ENCODE measurements at places on chromosomes 12 and 14.
A peak's percentile ranks its signal among the peaks of the same experiment; 100 is the strongest.

- DNase-seq = no peak
Observed at GRCh38 chr12:132550830-132551640, 59.3 kb downstream of the LRCOL1 start.

DNA sequence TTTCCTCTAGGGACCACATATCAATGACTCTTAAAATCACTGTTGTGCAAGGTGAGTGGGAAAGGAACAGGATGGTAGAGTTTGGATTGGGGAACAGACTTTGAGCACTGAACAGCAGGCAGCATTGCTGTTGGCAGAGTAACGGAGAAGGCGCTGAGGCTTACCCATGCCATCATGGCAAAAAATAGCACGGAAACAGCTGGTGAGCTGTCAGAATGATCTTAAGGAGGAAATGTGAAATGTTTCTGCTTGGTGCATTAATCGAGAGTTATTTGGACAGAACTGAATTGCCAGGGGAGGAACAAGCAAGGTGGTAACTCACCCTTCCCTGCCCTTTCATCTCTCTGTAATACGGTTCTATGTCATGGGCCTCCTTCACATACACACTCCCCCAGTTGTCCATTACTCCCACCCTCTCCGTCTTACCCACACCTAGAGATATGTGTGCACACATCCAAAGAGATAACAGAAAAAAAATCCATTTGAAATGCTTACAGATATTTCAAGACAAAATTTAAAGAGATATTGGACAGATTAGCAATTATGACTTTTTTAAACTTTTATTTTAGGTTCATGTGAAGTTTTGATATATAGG, 572.5 kb downstream of the DIO2 start:
- DNase-seq = no peak

- no peak for DNase-seq
Observed at GRCh38 chr12:2292560-2292959, 239.8 kb downstream of the CACNA1C start.

DNA sequence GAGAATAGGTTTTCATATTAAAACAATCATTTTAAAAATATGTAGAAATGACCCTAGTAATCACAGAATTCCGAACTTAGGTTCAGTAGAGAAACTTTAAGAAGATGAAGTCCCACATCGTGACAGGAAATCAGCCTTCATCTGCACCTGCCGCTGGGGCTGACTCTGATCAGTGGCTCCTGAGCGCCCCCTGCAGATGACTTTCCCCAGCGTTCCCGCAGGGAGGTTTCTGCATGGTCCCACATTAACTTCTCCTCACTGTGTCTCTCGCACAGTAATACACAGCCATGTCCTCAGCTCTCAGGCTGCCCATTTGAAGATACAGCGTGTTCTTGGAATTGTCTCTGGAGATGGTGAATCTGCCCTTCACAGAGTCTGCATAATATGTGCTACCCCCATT, 1131.1 kb downstream of the TMEM121 start:
- DNase-seq = peak; percentile 12

GRCh38 chr12:111991946-111992345, 21.0 kb downstream of the TMEM116 start:
- no peak for DNase-seq

DNA sequence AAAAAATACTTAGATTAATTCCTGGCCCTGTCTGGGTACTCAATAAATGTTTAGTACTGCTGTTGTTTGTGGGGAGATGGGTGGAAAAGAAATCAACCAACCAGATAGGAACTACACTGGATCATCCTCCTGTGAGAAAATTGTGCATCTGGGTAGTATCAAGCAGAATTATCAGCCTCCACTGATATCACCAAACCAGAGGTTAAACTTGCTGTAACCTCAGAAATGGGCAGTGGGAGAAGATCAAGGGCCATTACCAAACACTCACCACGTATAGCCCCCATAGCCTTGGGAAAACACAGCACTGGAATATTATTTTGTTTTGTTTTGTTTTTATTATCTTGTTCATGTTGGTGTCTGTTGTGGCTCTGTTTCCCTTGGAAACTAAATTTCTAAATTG, 19.7 kb downstream of the VEZT start:
- no peak for DNase-seq

DNA sequence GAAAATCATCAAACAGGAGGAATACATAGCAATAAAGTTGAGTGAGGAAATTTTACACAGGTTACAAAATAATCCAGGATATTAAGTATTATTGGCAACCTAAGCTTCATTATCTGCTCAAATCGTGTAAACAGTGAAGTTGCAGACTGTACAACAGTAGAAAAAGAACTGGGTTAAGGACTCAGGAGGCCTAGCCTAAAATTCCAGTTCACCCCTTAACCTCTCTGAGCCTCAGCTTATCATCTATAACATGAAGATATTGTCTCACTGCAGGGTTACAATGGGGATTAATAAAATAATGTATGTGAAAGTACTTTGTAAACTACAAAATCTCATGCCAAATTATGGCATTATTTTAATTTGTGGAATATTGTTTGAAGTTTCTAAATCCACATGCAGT, 26.0 kb downstream of the DDHD1 start:
- no peak for DNase-seq

- no peak for DNase-seq
Observed at GRCh38 chr12:15772405-15773018, 16.7 kb downstream of the EPS8 start.

- DNase-seq = peak; percentile 64
Observed at GRCh38 chr14:50830932-50831725, at the start of gene NIN. TSS of gene NIN (minus strand) at chr14:50831162. CDS start at chr14:50822056, 9,106 bp downstream.

- DNase-seq = no peak
Observed at GRCh38 chr12:102903337-102904007, 13.6 kb downstream of the PAH start.

GRCh38 chr14:55430024-55430690, 10.3 kb downstream of the TBPL2 start:
- no peak for DNase-seq

DNA sequence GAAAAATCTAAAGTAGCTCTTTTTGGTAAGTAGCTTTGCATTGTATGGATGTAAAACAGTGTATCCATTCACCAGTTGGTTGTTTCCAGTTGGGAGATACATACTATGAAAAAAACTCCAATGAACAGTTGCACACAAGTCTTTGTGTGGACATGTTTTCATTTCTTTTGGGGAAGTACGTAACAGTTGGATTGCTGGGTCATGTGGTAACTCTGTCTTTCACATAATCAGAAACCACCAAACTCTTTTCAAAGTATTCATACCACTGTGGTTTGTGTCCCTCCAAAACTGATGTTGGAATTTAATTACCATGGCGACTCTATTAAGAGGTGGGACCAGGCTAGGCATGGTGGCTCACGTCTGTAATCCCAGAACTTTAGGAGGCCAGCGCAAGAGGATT, 58.9 kb upstream of the RESF1 start:
- no peak for DNase-seq

DNA sequence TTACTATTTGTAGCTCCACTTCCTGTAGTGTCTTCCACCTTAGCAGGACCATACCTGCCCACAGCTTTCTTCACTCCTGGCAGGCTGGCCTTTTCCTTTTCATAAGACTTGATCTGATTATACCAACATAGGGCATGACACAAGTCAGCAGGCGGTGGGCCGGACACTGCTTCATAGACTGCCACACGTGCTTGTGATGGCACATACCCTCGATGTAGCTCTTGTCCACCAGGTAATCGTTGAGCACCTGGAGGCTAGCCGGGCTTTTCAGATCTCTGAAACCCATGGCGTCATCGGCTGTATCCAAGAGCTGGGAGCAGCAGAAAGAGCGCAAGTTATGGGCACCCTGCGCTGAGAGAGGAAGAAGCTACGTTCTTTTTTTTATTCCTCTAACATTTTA, 53.7 kb upstream of the TMEM263 start:
- no peak for DNase-seq

GRCh38 chr12:74817499-74817898, 279.9 kb downstream of the ATXN7L3B start:
- DNase-seq = no peak

DNA sequence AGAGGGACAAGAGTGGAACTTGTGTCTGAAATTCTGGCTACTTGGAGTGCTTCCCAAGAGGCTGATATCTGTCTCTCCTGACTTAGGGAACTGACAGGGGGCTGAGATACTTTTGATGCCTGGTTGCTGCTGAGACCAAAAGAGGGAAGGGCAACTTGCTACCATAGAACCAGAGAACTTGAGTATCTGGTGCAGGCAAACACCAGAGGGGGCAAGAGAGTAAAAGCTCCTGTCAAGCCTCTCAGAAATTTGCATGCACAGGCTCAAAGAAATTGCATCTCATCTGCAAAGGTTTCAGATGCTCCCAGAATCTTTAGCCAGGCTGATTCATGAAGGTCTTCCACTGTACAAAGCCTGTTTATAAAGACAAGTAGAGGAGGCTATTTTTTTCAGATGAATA, 391.3 kb upstream of the FOXG1 start:
- DNase-seq = no peak

- no peak for DNase-seq
Observed at GRCh38 chr12:98977186-98977585, 332.1 kb downstream of the APAF1 start.

DNA sequence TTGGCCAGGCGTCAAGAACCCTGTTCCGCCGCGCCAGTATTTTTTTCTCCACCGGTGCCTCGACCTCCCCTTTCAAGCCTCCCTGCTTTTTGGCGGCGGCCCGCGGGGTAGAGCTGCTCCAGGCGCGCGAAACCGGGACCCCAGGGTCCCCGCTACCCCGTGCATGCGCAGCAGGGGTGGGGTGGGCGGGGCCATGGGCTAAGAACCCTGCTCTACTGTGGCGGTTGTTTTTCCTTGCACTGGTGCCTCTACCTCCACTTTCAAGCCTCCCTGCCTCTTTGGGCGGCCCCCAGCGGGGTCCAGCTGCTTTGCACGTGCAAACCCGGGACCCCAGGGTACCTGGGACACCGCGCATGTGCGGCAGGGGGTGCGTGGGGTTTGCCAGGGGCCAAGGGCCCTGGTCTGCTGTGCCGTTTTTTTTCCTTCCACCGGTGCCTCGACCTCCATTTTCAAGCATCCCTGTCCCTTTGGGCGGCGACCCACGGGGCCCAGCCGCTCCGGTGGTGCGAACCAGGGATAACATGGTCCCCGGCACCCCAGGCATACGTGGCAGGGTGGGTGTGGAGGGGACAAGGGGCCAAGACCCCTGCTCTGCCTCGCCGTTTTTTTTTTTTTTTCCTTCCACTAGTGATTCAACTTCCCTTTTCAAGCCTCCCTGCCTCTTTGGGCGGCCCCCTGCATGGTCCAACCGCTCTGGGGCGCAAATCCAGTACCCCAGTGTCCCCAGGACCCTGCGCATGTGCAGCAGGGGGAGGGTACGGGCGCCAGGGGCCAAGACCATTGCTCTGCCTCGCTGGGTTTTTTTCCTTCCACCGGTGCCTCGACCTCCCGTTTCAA, 326.8 kb downstream of the ALG10 start:
- no peak for DNase-seq

GRCh38 chr14:68757618-68758081, 35.2 kb downstream of the ZFP36L1 start:
- no peak for DNase-seq

GRCh38 chr12:29656762-29657538, 126.8 kb downstream of the TMTC1 start:
- no peak for DNase-seq

- DNase-seq = no peak
Observed at GRCh38 chr12:59843260-59843843, 247.5 kb downstream of the SLC16A7 start.

DNA sequence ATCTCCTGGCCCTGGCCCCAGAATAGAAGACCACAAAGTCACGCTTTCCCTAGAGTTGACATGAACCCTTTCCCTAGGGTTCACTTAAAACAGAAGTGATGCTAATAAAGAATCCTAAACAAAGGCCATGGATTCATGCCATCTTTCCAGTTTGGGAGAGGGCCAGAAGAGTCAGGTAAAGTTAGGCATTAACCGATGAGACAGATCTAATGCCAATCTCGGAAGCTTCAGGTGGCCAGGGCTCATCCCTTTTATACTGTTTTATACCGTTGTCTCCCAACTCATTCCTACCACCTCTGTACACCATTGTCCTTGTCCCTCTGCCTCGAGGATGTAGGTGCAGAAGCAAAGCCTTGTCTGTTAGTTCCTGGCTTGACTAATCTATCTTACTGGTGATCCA, 22.8 kb upstream of the ACTR10 start:
- no peak for DNase-seq

GRCh38 chr12:34363050-34363673, 340.9 kb downstream of the ALG10 start:
- no peak for DNase-seq

GRCh38 chr12:47797441-47797840, 22.3 kb downstream of the HDAC7 start:
- DNase-seq = no peak

- no peak for DNase-seq
Observed at GRCh38 chr12:104641862-104642261, 185.1 kb downstream of the CHST11 start.

DNA sequence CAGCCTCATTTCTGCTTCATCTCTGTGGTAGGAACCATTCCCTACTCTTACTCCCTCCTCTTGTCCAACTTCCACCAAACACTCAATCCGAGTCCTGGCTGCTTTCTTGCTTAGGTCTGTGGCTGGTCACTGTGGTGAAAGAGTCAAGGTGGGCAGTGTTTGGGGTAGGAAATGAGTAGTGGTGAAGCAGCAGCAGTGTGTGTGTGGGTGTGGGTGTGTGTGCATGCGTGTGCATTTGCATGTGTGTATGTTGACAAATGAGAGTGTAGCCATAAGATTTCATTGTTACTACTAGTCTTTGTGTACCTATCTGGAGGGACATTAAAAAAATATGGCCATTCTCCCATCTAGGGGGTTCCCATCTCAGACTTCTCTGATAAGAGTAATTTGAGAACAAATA, 78.6 kb upstream of the SCN8A start:
- no peak for DNase-seq

GRCh38 chr14:65332141-65332871, 80.2 kb upstream of the FUT8 start:
- DNase-seq = no peak

DNA sequence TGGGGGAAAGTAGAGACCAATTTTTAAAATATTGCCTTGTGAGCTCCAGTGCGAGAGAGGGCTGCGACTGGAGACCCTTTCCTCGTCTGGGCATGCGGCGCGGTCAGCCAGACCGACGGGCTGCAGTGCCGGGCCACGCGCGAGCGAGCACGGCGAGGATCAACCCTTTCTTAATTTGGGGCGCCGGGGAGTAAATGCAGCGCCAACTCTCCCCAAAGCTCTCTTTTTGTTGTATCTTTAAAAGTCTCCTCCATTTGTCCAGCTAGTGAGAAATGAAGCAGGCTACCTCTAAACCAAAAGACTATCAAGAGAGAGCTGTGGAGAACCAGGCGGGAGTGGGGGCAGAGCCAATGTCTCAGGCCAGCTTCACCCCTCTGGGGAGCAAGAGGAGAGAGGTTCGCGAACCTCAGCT, 1.4 kb downstream of the SIX1 start:
- no peak for DNase-seq

- DNase-seq = no peak
Observed at GRCh38 chr14:96184737-96185136, 19.9 kb upstream of the BDKRB2 start.

GRCh38 chr14:69713993-69714679, 52.8 kb upstream of the SRSF5 start:
- DNase-seq = no peak

GRCh38 chr12:15631007-15631715, 158.0 kb downstream of the EPS8 start:
- DNase-seq = no peak

GRCh38 chr14:25904446-25904845, 693.4 kb downstream of the NOVA1 start:
- DNase-seq = no peak

Data from T-helper 17 cell (primary cell).